Stimulated activated CD8-positive, alpha-beta memory T cell treated with anti-CD3 and anti-CD28 coated beads, Interleukin-2, amount 100 ng/mL, for 1 hour (primary cell): ENCODE measurements at places on chromosomes 4 and X.

DNA sequence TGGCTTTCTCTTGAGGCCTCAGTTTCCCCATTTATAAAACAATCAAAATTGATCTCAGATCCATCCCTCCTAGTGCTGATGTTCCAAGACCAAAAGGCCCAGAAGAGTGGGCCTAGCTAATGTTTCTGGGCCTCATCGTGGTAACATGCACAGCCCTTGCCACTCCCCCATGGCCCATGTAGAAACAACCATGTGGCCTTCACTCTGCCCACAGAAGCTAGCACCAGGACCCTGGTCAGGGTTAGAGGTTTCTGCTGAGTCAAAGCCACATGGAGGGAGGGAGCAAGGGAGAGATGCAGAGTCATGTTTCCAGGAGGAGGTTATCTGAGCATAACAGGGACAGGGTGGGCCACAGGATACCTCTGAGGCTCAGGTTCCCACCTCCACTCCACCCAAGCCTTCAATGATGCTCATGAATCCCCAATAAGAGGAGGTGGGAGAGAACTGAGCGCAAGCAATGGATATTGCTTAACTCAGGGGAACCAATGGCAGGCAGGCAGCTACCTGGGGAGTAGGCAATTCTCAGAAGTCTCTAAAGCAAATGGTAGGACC, 16.9 kb downstream of the OTUD5 start:
- DNase-seq = no peak

- no peak for DNase-seq
These were observed 40.9 kb downstream of the EGF start for GRCh38 chr4:109953556-109953955.

DNA sequence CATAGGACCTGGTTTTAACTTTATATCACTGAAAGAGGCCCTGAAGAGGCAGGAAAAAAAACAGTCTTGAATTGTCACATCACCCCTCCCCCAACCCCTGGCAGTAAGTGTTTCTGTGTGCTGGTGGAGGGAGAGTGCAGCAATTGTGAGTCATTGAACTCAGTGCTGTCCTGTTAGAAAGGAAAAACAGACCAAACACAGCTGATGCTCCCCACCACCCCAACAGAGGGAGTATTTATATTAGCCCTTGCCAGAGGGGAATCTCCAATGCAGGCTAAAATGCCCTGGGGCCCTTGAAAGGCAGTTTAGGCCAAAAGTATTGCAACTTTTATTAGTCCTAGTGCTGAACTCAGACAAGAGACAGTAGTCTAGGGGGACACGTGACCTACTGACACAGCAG, 197.8 kb upstream of the AGTR2 start:
- DNase-seq = no peak

GRCh38 chr4:63296773-63297172, 1112.5 kb downstream of the TECRL start:
- no peak for DNase-seq

GRCh38 chr4:2928242-2929176, 34.7 kb downstream of the NOP14 start:
- DNase-seq = no peak

- no peak for DNase-seq
These were observed 1380.4 kb downstream of the STIM2 start for GRCh38 chr4:28241021-28241420.

DNA sequence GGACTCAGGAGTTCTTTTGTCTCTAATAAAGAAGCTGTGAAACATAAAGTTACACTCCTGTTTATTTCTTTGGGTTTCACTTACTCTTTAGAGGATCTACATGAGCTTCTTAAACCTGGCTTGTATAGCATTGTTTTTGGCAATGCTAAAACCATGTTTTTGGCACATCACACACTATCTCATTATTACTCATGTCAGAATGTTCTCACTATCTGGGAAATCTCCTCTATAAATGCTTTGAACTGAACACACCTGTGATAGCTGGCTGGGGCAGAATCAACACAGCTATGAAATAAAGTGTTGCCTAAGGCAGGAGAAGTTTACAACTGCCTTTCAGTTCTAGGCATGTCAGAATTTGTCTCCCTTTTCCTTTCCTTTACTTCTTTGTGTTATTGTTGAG, 52.6 kb downstream of the SULT1B1 start:
- DNase-seq = no peak

DNA sequence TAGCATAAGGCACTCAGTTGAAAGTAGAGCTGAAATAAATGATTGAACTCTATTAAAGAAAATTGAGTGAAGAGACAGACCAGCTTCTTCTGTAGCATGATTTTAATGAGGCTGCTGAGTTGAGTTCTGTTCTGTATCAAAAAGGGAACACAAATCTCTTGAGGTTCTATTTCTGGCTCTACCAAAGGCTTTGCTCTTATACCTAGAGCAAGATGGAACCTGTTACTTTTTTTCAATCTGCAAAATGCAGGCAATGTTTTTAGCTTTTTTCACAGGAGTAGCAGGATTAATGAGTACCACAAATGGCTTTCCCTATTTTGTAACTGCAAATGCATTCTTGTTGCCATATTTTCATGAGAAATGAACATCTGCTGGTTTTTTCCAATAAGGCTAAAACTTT, 4.2 kb upstream of the ERVMER34-1 start:
- DNase-seq = no peak

DNA sequence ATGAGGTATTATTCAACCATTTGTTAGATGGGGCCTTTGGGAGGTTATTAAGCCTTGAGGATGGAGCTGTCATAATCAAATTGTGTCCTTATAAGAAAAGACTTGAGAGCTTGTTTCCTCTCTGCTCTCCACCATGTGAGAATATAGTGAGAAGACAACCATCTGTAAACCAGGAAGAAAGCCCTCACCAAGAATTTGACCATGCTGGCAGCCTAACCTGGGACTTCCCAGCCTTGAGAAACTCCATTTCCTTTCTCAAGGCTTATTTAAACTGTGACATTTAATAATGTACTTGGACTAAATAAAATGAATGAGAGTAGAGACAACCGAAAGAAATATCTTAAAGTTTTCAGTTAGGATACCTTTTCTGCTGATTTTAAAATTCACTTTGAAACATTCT, 83.7 kb upstream of the GC start:
- DNase-seq = no peak

DNA sequence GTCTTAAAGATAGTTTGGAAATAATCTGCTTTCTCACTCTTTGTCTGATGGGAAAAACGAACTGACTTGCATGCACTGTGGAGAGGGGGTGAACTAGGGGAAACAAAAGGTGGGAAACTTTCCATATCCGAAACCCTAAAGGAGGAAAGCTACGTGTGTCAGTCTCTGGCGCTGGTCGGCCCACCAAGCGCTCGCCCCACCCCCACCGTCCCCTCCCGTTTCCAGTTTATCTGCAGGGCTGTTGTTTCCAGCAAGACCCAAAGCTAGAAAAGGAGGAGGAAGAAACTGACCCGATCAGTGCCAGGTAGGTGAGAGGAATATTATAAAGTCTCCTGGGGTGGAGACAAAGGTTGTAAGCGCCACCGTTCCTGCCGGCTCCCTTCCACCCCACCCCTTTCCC, 552 bp downstream of the TCEAL9 start:
- DNase-seq = no peak

- DNase-seq = no peak
These were observed 109.7 kb downstream of the ZNF827 start for GRCh38 chr4:145828802-145829485.

- DNase-seq = no peak
These were observed 38.9 kb downstream of the PRIMPOL start for GRCh38 chr4:184688447-184688846.

DNA sequence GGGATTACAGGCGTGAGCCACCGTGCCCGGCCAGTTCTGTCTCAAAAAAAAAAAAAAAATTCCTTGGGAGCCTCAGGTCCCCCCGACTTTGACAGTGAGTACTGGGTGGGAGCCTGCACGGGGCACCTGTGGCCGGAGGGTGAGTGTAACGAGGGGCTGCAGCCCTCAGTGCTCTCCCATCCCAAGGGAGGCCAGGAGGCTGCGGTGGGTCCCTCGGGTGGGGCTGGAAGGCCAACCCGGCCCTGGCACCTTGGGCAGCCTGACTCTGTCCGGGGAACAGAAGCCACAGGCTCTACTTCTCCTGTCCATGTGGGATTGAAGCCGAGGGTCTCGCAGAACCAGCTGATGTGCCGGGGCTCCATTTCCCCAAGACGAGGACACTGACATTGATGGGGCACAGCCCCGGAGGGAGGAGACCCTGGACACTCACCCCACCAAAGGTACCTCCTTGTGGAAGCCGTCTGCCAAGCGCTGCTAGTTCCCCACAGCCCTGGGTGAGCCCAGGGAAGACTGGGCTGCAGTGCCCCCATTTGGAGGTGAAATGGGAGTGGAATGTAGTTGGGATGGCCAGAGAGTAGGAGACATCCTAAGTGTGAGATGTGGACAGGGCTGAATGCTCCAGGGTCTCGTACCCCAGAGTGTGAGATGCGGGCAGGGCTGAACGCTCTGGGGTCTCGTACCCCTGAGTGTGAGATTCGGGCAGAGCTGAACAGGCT, 2.3 kb upstream of the SLC26A1 start:
- DNase-seq = no peak

DNA sequence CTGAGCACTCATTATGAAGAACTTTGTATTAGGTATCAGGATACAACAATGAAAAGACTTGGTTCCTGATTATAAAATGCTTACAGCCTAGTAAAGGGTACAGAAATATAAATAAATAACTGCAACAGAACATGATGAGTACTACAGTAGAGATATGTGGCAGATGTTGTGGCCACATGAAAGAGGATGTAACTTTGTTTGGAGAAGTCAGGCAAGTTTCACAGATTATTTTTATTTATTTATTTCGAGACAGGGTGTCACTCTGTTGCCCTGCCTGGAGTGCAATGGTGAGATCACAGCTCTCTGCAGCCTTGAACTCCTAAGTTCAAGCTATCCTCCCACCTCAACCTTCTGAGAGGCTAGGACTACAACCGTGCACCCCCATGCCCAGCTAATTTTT, 15.8 kb upstream of the UBE2K start:
- DNase-seq = no peak

DNA sequence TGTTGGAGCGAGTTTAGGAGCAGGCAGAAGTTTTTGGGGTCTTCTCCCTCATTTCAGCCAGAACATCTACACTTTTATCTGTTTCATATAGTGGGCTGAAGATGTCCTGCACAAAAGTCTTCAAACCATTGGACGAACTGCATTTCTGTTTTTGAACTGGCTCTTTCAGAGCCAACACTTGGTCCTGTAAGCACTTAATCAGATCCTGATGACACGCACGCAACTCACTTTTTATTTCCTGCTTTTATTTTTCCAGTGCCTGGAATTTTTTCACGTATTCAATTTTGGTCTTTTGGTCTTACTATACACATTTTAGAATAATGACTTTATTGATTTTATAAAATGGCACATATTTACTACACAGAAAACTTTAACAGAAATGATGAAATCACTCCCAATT, 40.2 kb upstream of the NKX3-2 start:
- DNase-seq = no peak

GRCh38 chr4:1402021-1402515, 4.2 kb downstream of the NKX1-1 start:
- DNase-seq = no peak

DNA sequence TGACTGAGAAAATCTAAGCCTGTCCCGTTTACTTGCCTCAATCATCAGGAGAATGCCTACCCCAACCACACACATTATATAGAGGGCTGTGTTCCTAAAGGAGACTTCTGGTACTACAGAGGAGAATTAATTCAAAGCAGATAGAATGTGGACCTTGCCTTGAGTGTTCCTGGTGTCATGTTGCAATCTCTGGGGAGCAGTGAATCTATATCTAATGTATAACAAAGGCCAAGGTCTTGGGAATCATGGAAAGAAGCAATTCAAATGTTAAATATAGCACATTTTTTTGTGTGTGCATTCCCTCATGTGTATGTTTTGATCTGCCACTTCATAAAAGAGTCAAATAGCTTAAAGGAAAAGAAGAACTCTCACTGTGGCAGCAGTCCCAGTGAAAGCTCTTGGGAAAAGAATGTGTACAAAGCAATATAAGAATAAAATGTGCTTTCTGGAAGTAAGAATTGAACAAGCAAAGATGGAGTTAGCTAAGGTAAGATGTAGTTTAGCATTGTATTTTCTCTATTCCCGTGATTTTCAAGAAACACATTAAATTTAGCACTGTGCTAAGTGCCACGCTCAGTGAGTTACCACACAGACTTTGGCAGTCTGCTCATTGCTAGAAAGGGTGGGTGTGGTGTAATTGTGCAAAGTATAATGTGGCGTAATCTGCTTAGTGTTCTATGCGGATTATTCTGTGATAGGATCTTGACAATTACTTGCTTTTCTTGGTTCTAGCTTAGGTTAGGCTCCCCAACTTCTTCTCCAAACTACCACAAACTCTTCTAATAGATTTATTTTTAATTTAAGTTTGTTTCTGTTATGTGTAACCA, 13.7 kb downstream of the ADH6 start:
- DNase-seq = no peak
